ENCODE measurements at places on chromosomes 4 and X. TPM values are rescaled to one million over a fixed set of nuclear protein-coding genes. Genes with fewer than 3 reads are reported as not detected.

Gene LRP2BP
- total RNA-seq, result 0.75 TPM

DNA sequence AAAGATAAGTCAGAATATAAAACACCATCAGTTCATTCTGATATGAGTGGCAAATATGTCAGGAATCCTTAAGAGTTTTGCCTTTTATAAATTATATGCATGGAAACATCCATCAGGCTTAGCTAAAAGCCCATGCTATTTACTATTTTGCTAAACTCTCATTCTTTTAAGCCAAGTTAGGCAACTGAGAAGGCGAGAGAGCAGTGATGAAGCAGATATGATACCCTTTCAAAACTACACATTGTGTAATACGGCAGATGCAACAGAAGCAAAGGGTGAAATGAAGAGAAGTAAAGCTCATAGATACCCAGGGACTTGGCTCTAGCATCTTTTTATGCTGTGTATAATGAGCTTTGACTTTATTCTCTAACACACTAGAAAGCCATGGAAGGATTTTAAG is 95.8 kb downstream of the SLIT2 start:
- no peaks in the 10 kb centered on the region for H3K36me3 ChIP-seq
- H3K4me3 ChIP-seq, result no peak overlapping the region
- H3K27ac ChIP-seq, result no peak overlapping the region
- H3K27me3 ChIP-seq, result no peaks in the 10 kb centered on the region
- DNase-seq, result no peak

GRCh38 chr4:140717313-140717712 is 38.9 kb downstream of the TBC1D9 start:
- no peak for DNase-seq
- peak overlapping the region; percentile 64 for H3K27ac ChIP-seq
- peaks cover 83% of the 10 kb centered on the region for H3K4me1 ChIP-seq
- no peaks in the 10 kb centered on the region for H3K27me3 ChIP-seq

Gene SCML2
- total RNA-seq, result 2.1 TPM

GRCh38 chr4:159360549-159360948 is 257.7 kb downstream of the RAPGEF2 start:
- H3K36me3 ChIP-seq, result peaks cover 33% of the 10 kb centered on the region
- H3K27ac ChIP-seq, result no peak overlapping the region
- no peak for DNase-seq
- H3K4me1 ChIP-seq, result no peaks in the 10 kb centered on the region

DNA sequence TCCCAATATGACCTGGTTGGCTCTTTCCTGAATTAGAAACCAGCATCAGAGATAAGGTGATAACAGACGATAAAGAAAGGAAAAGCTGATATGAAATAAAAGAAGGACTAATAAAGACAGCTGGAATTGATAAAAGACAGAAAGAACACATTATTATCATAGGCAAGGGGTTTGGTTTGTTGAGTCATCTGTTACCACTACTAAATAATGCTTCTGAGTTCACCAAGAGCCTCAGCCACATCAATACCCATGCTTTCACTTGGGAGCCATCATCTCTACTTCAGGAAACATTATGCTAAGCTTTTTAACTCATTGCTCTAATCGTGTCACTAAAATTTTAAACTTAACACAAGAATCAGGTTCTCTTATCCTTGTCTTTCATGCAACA is 27.6 kb downstream of the ANXA5 start:
- H3K36me3 ChIP-seq, result peaks cover 67% of the 10 kb centered on the region
- no peaks in the 10 kb centered on the region for H3K27me3 ChIP-seq
- no peak overlapping the region for H3K4me3 ChIP-seq

GRCh38 chrX:100883654-100884053 is 9.5 kb upstream of the NOX1 start:
- H3K36me3 ChIP-seq, result no peaks in the 10 kb centered on the region
- no peaks in the 10 kb centered on the region for H3K27me3 ChIP-seq
- no peak overlapping the region for H3K4me3 ChIP-seq
- DNase-seq, result no peak
- no peaks in the 10 kb centered on the region for H3K4me1 ChIP-seq
- no peak overlapping the region for H3K27ac ChIP-seq

- no peak overlapping the region for H3K27ac ChIP-seq
- H3K4me3 ChIP-seq, result no peak overlapping the region
- H3K27me3 ChIP-seq, result peaks cover 3% of the 10 kb centered on the region
- no peak for DNase-seq
- no peaks in the 10 kb centered on the region for H3K36me3 ChIP-seq
- H3K4me1 ChIP-seq, result no peaks in the 10 kb centered on the region
Measured at GRCh38 chr4:93855926-93856325, 27.4 kb downstream of the ATOH1 start.

Gene HOPX
- 13.2 TPM for total RNA-seq

DNA sequence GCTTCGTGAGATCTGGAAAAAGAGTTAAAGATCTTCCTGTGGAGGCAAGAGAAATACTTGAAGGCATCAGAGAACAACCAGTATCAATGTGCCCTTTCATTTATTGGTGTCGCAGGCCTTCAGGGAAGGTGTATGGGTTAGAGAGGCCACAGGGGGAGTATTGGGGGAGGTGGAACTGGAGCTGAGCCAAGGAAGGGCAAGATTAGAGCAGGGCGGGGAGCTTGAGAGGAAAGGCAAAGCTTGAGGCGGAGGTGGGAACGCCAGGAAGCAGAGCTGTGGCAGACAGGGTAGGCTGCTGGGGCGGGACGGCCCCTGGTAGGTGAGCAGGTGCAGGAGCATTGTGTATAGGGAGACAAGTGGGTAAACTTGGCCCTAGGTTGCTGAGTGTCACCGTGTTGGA is 329.9 kb downstream of the ARHGAP10 start:
- peaks cover 34% of the 10 kb centered on the region for H3K4me1 ChIP-seq
- no peak overlapping the region for H3K27ac ChIP-seq
- H3K27me3 ChIP-seq, result peaks cover 4% of the 10 kb centered on the region

DNA sequence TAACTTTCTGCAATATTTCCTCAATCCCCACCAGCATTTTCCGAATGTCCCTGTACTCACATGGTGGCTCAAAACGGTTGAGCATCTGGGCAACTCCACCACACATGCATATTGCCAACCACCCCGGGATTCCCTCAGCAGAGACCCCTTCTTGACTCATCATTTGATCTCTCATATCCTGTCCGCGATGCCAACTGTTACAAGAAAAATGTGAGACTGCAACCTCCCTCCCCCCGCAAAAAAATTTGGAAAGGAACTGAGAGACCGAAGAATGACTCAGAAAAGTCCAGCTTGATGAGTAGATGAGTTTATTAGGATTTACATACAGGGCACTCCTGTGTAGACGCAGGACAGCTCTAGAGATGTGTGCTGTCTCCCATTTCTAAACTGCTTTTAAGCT is 561.4 kb downstream of the ZIC3 start:
- H3K27ac ChIP-seq, result no peak overlapping the region
- no peak overlapping the region for H3K4me3 ChIP-seq
- no peaks in the 10 kb centered on the region for H3K27me3 ChIP-seq

GRCh38 chr4:45475548-45475947 is 648.3 kb downstream of the GABRG1 start:
- no peaks in the 10 kb centered on the region for H3K27me3 ChIP-seq
- H3K4me3 ChIP-seq, result no peak overlapping the region
- no peak overlapping the region for H3K27ac ChIP-seq
- H3K36me3 ChIP-seq, result no peaks in the 10 kb centered on the region
- DNase-seq, result no peak

Gene TMSB15C
- 2.3 TPM for total RNA-seq

Data from activated B cell treated with CpG ODN at 0.5 μM for 24 hours (primary cell).